ENCODE measurements at places on chromosomes 13 and 19.
A peak's percentile ranks its signal among the peaks of the same experiment; 100 is the strongest.

DNA sequence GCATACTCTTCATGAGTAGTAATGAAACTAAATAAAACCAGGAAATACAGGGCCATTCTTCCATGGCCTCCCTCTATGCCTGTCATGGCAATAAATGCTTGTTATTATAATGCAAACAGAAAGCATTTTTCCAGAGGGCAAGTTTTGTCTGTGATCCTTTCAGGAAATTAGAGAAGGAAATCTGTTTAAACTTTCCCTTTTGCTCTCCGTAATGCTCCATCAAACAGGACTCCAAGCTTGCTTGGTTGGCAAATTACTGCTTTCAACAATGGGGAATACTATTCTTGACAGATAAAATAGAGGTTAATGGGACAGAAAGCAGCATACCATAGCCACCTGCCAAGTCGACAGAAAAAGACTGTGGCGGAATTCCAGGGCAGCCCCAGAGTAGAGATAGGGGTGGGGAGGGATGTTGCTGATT, 252.5 kb downstream of the LHFPL6 start:
- DNase-seq, result no peak

- DNase-seq, result no peak
Measured at GRCh38 chr13:94537740-94538630, 58.0 kb downstream of the TGDS start.

- no peak for DNase-seq
Measured at GRCh38 chr13:78566631-78567030, 36.7 kb downstream of the POU4F1 start.

DNA sequence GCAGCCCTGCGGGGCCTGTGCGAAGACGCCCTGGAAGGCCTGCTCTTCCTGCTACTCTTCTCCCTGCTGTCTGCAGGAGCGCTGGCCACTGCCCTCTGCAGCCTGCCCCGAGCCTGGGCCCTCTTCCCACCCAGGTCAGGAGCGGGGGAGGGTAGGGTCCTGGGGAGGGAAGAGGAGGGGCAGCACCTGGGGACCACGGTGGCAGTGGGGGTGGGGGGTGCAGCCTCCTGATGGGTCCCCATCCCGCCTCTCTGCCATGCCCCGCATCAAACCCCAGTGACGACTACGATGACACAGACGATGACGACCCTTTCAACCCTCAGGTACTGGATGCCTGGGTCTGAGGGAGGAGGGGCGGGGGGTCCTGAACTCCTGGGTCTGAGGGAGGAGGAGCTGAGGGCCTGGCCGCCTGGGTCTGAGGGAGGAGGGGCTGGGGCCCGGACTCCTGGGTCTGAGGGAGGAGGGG, 13.4 kb upstream of the LENG8 start:
- peak; percentile 81 for DNase-seq

DNA sequence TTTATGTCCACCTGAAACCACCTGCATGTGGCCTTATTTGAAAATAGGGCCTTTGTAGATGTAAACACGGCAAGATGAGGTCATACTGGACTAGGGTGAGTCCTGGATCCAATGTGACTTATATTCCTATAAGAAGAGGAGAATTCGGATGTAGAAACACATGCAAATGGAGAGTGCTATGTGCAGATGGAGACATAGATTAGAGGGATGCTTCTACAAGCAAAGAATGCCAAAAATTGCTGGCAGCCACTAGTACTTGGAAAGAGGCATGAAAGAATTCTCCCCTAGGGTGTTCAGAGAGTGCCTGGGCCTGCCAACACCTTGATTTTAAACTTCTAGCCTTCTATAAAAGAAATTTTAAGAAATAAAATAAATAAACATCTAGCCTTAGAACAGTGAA, 226.1 kb downstream of the RFC3 start:
- DNase-seq, result no peak

- no peak for DNase-seq
Measured at GRCh38 chr13:94550062-94550738, 45.8 kb downstream of the TGDS start.

DNA sequence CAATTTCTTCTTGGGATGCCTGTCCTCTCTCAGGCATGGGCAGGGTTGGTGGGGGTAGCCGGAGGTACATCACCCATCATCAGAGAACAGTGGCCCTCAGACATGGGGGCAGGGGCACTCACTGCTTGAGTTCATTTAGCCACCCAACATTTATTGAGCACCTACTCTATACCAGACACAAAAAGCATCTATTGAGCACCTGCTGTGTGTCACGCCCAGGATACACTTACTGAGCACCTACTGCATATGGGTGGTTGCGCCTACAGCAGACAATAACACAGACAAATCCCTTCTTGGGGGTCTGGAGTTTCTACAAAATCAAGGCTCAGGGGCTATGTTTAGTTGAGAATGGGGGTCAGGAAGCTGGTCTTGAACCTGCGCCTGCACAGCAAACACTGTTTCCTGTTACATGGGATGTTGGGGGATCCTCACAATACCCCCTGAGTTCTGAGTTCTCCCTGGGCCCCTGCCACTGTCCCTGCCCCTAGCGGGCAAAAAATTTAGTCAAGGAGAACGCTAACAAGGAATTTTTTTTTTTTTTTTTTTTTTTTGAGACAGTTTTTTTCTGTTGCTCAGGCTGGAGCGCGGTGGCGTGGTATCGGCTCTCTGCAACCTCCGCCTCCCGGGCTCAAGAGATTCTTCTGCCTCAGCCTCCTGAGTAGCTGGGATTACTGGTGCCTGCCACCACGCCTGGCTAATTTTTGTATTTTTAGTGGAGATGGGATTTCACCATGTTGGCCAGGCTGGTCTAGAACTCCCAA, 11.6 kb downstream of the RCN3 start:
- no peak for DNase-seq

GRCh38 chr13:110371550-110372465, 64.7 kb downstream of the COL4A2 start:
- DNase-seq, result no peak

DNA sequence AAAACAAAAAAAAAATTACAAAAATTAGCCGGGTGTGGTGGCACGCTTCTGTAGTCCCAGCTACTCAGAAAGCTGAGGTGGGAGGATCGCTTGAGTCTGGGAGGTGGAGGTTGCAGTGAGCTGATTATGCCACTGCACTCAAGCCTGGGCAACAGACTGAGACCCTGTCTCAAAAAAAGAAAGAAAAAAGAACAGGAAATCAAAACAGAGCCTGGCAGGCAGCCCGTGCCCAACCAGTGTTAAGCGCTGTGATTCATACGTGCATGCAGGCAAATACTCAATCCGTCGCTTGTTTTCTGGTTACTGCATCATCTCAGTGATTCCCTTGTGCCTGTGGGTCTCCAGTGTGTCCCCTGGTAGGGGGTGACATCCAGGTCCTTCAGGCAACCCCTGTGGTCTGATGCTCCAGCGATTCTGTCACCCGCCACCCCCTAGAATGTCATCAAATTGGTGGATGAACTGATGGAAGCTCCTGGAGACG, 18.1 kb downstream of the DDX39A start:
- no peak for DNase-seq

DNA sequence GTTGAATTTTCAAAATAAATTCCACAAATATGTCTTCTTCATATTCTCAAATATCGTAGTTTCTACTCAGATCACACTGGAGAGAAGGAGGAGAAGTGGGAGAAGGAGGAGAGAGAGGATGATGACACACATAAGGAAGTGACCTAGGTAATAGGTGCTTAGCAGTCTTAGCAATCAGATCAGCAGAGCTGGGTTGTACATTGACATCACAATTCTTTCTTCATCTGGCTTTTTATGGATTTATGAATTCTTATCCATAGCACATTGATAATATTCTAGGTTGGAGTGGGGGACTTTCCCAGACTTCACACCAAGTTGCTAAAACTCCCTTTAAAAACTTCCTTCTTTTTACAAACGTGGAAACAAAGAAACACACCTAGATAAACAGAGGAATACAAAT, 86.9 kb downstream of the FGF9 start:
- DNase-seq, result no peak

DNA sequence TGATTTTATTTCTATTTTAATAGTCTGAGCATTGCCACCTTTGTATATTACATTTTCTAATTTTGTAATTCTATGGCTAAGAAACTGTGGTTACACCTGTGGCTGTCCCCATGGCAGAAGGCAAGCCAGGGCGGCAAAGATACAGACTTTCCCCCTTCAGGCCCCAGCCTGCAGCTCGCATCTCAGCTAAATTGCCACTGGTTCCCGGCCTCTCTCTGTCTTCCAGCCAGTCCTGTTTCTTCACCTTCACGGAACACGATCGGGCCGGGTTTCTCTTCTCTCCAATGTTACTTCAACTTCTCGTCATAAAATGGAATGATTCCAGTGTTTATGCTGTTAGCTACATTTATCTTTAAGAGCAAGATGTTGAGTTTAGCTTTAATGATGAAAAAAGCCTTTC, 124.5 kb upstream of the ZNF507 start:
- no peak for DNase-seq

DNA sequence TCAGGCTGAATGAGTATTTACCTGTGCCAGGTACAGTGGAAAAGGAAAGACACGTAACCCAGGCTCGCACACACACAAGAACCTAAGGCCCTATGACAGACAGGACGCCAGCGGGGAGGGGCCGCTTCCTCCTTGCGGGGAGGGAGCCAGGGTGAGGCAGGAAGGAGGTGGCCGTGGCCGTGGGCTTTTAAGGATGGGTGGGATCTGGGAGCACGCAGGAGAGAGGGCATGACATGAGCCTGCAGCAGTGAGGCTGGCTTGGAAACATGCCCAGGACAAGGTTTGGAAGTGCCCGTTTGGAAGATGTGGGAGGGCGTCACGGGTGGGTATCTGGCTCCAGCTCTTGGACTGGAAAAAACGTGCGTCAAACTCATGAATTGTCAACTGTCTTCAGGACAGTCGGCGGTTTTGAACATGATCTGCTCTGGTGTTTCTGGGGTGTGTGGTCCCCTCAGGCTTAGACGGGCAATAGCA, 20.1 kb downstream of the SH3GL1 start:
- DNase-seq, result no peak

- DNase-seq, result no peak
Measured at GRCh38 chr19:37218592-37218935, 550 bp downstream of the ZNF383 start.

DNA sequence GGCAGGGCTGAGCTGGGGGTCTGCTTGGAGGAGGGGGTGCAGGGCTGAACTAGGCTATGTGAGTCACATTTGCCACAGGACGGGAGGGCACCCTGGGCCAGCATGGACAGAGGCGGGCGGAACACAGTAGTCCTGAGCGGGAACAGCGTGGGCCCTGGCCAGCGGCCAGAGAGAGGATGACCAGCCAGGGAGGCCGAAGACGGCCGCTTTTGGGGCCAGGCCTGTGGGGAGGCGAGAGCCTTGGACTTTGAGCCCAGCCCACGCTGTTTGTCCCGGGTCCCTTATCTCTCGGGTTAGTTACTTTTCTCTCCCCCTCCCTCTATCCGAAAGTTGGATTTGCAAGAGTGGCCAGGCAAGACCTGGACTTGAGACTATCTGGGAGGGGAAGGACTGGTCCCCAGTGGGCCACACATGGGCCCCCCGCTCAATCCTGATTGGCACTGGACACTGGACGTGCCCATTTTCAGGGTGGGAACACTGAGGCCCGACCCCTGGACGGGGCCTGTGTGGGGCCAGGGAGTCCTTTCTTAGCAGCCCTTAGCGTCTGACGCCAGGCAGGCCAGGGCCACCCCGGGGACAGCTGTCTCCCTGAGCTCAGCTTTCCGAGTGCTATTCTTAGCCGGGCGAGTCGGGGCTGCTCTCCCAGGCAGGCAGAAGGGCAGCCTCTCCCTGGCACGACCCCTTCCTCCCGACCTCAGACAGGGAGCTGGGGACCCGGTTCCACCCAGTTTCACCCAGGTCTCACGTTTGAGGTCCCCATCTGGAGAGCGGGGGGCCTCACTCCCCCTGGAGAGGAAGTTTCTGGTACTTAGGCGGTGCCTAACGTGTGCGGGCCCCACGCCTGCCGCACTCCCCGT, 833 bp downstream of the GAMT start:
- DNase-seq, result peak; percentile 88

DNA sequence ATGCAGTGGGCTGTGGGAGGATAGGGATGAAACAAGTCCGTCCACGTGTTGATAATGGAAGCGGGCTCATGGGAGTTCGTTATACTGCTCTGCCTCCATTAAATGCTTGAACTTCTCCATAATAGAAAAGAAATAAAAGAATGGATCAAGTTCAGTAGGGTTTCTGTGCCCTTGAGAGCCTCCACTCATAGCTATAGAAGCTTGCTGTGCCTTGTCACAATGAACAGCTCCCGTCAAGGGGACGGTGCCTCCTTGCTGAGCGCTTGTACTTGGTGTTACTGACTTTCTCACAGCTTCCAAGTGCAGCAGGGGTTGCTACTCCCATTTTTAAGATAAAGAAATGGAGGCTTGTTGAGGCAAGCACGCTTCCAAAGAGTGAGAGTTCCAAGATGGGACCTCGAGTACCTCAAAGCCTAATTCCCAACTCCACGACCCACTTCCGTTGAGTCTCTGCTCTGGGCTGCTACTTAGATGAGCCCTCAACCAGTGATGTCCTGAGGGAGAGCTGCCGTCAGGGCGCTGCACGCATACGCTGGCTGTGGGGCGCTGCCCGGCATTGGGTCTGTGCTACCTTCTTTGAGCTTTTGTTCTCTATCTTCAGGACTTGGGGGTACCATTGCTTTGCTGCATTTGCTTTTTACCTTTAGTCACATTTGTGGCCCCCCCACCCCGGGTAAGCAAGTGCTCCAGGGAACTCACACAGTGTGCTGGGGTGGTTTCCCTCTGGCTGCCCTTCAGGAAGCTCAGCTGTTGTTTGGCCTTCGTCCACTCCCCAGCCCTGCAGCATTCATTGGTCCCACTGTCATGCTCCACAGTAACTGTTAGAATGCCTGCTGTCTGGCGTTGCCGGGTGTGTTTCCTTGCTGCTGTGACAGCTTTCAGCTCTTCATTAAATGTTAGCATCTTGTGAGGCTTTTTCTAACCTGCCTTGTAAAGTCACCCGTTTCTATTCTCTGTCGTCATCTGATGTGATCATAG, 9.5 kb downstream of the SNRNP70 start:
- DNase-seq, result peak; percentile 9

- DNase-seq, result no peak
Measured at GRCh38 chr13:60328073-60328472, 68.9 kb upstream of the TDRD3 start.

- DNase-seq, result peak; percentile 87
Measured at GRCh38 chr13:113838711-113839201, 25.1 kb downstream of the GAS6 start.

GRCh38 chr13:107291875-107292274, 723.9 kb upstream of the ARGLU1 start:
- no peak for DNase-seq

- no peak for DNase-seq
Measured at GRCh38 chr19:45581576-45581975, 3.0 kb downstream of the OPA3 start.

DNA sequence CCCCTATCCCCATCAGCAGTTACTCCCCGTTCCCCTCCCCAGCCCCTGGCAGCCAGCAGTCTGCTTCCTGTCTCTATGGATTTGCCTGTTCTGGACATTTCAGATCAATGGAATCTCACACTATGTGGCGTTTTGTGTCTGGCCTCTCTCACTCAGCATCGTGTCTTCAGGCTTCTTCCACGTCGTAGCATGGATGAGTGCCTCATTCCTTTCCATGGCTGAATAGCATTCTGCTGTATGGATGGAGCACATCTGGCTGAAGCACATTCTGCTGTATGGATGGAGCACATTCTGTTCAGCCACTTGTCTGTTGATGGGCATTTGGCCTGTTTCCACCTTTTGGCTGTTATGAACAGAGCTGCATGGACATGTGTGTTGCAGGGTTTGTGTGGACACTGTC, 29.5 kb downstream of the CRTC1 start:
- DNase-seq, result no peak

GRCh38 chr13:35979361-35979951, 151.7 kb downstream of the DCLK1 start:
- no peak for DNase-seq

GRCh38 chr13:104140552-104140951, 1074.3 kb upstream of the SLC10A2 start:
- no peak for DNase-seq

Data from posterior cingulate gyrus (tissue), 11 donors.